ENCODE measurements at places on chromosomes 7 and 10.

- DNase-seq: no peak
Observed at GRCh38 chr7:46625032-46625431, 704.0 kb upstream of the IGFBP3 start.

DNA sequence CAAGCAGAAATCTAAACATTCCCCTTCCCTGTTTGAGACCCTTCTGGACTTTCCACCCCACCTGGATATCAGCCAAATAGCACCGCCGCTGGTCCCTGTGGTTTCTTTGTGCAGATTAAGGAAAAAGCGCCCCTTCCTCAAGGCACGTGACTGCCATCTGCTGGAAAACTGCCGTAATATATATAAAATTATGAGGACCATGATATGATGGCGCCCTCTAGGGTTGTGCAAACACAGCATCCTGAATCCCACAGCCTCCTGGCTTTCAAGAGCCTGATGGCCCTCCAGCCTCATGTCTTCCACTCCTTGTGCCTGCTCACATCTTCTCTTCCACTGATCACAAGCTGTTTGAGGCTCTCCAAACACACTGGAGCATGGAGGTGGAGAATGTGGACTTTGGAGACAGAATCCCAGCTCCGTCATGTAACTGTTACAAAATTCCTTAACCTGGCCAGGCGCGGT, 121.3 kb downstream of the MYL10 start:
- DNase-seq: no peak

GRCh38 chr7:11701829-11702560, 130.0 kb downstream of the THSD7A start:
- no peak for DNase-seq

- DNase-seq: no peak
Observed at GRCh38 chr7:45622058-45622457, 47.9 kb downstream of the ADCY1 start.

DNA sequence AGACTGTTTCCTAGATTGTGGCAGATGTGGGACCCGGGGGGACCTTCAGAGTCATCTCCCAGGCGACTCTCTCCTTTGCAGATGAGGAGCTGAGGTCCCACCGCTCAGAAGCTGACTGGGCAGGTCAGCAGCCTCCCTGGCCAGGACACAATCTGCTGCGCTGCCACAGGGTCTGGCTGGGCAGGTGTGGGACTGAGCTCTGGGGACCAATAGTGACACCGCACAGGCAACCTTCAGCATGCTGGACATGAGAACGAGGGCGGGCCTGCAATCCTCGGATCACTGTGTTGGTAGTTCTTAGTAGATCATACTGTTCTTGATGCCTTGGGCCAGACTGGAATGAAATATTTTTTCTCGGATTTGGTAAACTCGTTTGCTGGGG, 20.5 kb upstream of the CRYGN start:
- no peak for DNase-seq

DNA sequence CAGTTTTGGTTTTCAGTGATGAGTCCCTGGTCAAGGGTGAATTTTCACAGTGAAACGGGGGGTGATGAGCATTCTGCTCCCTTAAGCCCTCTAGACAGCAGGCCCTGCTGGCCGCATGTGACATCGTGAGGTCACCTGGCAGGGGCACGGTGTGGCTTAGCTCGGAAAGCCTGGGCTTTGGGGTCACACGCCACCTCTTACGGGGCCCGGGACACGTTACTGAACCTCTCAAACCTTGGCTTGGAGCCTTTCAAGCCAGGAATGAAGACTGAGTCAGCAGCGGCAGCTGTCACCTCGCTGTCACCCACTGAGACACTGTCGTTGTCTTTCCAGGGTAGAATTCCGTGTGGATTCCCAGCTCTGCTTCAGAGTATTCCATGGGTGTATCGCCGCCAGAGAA, 4.1 kb downstream of the GET4 start:
- DNase-seq: no peak

- peak; percentile 94 for DNase-seq
Observed at GRCh38 chr10:97334370-97335175, at the start of gene FRAT2. Gene FRAT2, minus strand, starts transcription at chr10:97334729. Its CDS starts 157 bp downstream, at chr10:97334572.

- no peak for DNase-seq
Observed at GRCh38 chr10:51699145-51699474, 285 bp downstream of the CSTF2T start.

GRCh38 chr10:113057948-113058522, 108.0 kb downstream of the TCF7L2 start:
- no peak for DNase-seq

DNA sequence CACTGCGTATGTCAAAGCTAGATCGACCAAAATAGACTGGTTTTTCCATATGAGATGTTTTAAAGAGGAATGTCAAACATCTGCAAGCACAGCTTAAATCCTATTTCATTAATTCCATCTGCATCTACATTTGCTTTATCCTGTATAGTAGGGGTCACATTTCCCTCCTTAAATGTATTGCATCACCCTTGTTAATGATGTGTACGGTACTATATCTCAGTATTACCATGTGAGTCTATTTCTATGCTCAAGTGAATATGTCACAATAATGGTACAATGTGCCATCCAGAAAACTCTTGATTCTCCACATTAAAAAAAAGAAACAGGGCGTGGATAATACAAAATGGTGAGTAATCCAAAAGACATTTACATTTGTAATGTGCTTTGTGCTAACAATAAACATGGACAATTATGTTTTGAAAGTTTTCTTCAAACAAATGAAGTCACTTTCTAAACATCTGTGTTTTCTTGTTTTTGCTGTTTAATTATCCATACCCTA, 56.6 kb downstream of the TWIST1 start:
- DNase-seq: no peak

- no peak for DNase-seq
Observed at GRCh38 chr7:87414794-87415188, 60.7 kb downstream of the ABCB4 start.

DNA sequence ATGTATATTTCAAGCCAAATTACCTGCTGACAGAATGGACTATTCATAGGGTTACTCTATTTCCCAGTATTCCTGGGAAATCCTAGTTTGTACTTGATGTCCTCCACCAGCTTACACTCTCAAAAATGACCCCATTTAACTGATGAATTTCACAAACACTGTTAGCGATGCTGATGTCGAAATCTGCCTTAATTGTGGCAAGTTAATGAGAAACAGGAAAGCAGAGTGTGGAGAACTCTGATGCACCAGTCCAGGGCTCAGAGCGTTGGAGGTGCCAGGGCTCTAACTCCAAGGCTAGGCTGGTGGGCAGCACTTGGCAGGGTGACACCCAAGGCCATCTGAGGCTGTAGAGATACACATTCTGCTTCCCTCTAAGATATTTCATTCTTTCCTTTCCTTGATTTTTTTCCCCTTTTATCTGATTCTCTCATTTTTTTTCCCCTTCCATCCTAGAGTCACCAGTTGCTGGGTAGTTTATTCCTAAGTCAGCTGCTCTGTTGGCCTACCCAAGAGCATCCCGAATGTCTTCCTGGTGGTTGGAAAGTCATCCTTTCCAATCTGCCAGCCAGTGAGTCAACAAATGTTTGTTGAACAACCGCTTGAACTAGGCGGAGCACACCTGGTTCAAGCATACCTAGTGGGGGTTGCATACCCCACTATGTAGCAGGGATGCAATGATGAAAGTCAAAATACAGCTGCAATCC, 525.0 kb upstream of the NRP1 start:
- DNase-seq: no peak

DNA sequence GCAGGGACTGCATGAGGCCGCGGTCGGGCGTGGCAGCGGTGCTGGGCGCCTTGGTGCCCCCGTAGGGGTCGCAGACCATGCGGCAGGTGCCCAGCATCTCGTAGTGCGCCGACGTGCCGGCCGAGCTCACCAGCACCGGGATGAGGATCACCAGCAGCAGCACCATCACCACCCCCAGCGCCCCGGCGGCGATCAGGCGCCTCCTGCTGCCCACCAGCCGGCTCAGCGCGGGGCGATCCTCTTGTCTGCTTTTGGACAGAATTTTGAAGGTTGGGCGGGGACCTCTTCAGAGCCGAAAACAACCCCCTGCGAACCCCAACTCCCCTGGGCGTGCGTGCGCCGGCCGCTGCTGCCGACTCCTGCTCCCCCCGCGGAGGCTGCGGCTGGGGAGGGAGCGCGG, 779 bp downstream of the C1QL3 start:
- peak; percentile 46 for DNase-seq

DNA sequence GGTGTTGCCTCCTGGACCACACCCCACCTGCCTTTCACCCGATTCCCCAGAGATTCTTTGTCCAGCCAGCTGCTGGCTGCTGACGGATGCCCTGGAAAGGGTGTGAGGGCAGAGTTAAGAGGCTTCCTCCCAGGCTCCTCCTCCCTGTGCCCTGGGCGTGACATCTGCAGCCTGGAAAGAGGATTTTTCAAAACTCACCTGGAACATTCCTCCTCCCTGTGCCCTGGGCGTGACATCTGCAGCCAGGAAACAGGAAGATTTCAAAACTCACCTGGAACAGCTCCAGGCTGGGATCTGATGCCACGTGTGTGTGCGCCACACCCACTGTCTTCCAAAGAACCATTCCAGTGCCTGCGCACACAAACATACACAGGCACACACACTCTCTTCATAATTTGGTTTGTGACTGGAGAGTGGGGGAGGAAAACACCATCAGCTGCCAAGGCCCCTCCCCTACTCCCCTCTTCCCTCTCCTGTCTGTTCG, 5.2 kb downstream of the MARVELD1 start:
- no peak for DNase-seq

DNA sequence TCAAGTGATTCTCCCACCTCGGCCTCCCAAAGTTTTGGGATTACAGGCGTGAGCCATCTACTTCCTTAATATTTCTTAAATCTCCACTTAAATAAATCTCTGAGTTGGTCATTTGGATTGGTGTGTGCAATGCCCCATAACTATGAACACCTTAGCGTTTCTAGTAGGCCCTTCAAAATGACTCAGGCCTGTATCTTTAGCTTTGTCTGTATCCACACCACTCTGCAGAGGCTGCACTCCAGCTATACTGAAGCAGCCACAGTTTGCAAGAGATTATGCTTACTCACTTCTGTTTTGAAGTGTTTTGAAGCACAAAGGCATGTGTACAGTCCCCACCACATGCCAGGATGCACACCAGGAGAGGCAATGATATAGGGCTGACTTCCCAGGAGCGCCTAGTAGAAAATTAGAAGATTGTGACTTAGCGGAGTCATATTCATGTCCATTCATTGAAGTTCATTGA, 2.4 kb upstream of the ST7 start:
- DNase-seq: no peak

GRCh38 chr7:157691586-157692459, 355.0 kb downstream of the DNAJB6 start:
- DNase-seq: no peak

GRCh38 chr10:17209302-17209701, 7.8 kb upstream of the TRDMT1 start:
- DNase-seq: no peak
